GM23248 (cell line): ENCODE measurements at places on chromosomes 12 and 14.

- DNase-seq, result no peak
These were observed 36.4 kb upstream of the HNF1A start for GRCh38 chr12:120941846-120942405.

GRCh38 chr14:58287607-58288042, 10.7 kb upstream of the ARID4A start:
- no peak for DNase-seq

- DNase-seq, result no peak
These were observed 16.6 kb upstream of the TBX3 start for GRCh38 chr12:114700392-114701103.

DNA sequence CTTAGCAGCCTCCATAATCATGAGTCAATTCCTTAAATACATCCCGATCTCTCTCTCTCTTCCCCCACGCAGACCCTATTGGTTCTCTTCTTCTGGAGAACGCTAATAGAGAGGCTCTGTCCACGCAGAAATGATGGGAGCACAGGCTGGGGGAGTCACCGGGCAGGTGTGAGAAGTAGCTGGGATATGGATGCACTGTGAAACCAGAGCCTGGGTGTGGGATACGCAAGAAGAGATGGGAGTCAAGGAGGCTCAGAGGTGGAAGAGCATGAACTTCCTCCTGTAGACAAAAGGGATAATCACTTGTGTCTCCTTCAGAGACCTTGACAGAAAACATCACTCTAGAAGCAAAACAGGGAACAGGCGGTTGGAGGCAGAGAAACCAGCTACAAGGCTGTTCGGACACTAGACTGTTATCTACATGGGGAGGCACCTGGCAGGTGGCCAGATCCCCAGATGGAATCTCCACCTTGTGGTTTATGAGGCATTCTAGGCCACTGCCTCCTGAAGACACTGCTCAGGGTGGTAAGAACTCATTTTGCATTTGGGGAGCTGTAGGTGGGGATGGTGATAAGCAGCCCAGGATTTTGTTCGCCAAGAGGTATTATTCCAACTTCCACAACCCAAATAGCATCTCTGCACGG, 7.2 kb upstream of the SELPLG start:
- DNase-seq, result peak; percentile 52

GRCh38 chr12:4288296-4289131, 15.0 kb downstream of the CCND2 start:
- no peak for DNase-seq

- DNase-seq, result no peak
These were observed 22.7 kb downstream of the PLEK2 start for GRCh38 chr14:67389275-67389674.

GRCh38 chr12:114729731-114730130, 45.8 kb upstream of the TBX3 start:
- DNase-seq, result peak; percentile 83

DNA sequence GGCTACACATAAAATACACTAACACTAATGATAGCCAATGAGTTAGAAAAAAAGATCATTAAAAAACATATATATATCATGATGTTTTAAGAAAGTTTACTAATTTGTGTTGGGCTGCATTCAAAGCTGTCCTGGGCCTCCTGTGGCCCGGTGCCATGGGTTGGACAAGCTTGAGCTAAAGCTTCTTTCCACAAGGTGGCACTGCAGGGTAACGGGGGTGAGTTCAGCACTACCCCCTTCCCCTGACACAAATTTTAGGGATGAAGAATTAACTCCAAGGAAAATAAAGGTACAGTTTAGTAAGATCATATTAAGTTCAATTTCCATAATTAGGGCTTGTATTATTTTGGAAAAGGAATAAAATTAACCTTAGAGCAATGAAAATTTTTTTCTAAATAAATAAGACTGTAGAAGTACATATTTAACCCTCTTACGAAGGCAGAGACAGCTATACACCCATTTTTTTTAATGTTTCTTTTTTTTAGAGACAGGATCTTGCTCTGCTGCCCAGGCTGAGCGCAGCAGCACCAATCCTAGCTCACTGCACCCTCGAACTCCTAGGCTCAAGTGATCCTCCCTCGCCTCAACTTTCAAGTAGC, 38.9 kb downstream of the PPP1R13B start:
- peak; percentile 90 for DNase-seq

- DNase-seq, result no peak
These were observed 1088.5 kb upstream of the TMEM132C start for GRCh38 chr12:127178463-127178862.

- peak; percentile 98 for DNase-seq
These were observed 175.8 kb downstream of the TTC8 start for GRCh38 chr14:89000007-89000942.

DNA sequence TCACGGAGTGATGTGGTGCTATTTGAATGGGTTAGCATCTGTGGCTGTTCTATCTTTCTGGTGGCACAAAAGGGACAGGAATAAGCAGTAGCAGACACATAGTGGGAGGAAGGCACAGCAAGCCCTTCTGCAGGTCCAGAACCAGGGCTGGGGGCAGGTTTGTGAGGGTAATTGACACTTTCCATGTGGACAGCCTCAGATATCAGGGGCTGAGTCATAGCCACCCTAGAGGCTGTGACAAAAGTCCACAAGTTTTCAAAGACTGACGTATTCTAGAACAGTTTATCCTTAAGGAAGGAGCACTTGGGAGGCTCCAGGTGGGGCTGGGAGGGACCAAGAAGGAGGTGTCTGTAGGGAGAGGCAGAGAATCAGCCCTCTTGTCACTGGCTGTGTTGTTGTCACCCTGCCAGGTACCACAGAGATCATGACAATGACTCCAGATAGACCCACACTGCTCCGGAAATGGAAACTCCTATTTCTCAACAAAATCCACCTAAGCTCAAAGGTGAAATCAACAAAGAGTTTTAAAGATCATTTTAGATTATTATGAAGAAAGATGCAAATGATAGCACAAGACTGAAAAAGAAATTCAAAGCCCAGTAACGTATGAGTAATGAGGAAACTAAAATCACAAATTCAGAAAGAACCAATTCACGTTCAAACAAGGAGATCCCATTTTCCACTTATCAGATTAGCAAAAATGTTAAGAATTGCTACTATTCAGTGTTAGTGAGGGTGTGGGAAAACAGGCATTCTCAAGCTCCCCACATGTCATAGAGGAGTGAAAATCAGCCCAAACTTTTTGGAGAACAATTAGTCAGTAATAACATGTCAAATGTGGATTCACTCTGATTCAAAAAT, 48.3 kb downstream of the NFKBIA start:
- peak; percentile 60 for DNase-seq

DNA sequence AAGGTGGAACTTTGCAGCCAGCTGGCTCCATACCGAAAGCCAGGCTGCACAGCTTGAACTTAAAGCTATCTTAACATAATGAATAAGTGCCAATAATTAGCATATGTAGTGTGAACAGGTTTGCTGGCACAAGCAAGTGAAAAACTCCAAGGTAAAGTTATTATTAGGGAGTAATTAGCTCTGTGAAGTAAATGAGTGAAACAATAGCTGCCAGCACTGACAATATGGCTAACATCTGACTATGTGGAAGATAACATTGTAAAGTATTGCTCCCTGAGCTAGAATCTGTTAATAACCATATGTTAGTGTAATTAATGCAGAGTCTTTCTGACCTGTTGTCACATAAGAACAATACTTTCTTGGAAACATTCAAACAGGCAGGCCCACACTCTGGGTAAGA, 246.4 kb downstream of the SOX5 start:
- DNase-seq, result no peak

DNA sequence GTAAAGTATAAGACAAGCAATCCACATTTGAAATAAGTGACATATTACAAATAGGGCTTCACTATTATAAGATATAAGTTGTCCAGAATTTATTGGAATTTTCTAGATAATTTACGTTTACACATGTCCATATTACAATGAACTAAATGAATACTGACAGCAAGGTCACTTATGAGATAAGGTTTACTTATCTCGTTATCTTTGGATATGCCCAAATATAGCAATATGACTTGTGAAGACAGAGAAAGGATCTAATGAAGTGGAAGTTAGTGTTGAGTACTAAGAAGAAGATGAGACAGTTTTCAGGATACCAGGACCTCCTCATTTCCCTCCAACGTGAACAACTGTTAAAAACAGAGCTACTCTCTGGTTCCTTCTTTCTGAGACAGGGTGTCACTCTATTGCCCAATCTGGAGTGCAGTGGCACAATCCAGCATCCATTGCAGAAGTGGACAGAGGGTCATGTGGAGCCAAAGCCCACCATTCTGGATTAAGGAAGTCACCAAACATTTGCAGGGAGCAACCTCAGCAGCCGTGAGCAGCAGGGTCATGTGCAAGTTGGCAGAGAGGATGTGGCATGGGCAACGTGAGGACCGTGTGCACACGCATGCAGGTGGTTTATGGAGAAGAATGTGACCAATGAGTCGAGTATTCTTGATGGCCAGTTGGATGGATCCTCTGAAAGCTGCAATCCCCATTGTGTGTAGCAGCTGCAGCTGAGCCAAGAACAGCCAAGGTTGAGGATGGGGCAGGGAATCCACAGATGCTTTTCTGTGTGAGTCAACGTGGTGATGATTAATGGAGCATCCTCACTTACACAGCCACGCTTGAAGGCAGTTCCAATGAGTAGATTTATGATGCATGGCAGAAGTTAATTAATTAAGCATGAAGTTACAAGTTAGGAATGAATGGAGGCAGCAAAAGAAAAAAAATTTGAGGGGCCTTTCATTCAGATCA, 111.0 kb downstream of the BICD1 start:
- DNase-seq, result peak; percentile 81

GRCh38 chr14:99579120-99579836, 24.7 kb downstream of the CCDC85C start:
- DNase-seq, result no peak

GRCh38 chr12:122203301-122204166, at the start of gene B3GNT4:
Gene B3GNT4, plus strand, starts transcription at chr12:122203709. Its CDS starts 910 bp downstream, at chr12:122204619.
- DNase-seq, result peak; percentile 76

DNA sequence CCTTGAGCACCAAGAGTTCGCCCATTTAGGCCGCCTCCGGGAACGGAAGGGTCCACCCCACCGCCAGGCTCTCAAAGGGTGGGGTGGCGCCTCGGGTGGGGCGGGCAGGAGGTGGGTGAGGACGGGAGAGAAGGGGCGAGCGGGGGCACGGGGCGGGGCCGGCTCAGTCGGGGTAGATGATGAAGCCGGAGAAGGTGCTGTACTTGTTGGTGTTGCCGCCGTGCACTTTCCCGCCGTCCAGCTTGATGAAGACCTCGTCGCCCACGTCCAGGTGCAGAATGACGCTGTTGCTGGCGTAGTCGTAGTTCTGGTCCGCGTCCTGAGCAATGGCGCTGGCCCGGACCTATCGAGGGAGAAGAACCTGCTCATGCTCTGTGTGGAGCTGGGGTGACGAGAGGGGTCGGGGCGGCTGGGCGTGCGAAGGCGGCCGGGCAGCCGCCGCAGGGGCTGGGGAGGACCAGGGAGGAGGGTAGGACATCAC, 4.1 kb downstream of the C1QL4 start:
- no peak for DNase-seq
